ENCODE measurements at places on chromosomes 11 and 22.

DNA sequence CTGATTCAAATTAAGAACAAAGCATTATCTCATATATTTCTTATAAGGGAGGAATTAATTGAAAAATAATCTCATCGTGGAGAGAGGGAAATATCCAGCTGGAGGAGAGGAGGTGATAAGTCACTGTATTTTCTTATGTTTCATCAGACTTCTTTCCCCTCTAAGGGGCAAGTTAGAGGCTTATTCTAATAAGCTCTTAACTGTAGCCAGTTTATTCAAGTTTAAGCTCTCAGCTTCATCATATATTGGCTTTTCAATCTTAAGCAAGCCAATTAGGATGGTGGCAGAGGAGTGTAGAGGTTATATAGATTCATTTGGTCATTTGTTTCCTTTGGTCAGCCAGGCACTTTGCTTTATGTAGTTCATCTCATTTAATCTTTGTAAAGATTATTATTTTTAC, 256.7 kb downstream of the GRM5 start:
- no peak for DNase-seq

GRCh38 chr11:65786786-65787636, at the start of gene OVOL1:
OVOL1 (plus strand) TSS chr11:65787063; CDS start chr11:65787374, 311 bp downstream.
- DNase-seq, result peak; percentile 58

GRCh38 chr11:126359431-126360048, 4.1 kb downstream of the ST3GAL4 start:
- no peak for DNase-seq

DNA sequence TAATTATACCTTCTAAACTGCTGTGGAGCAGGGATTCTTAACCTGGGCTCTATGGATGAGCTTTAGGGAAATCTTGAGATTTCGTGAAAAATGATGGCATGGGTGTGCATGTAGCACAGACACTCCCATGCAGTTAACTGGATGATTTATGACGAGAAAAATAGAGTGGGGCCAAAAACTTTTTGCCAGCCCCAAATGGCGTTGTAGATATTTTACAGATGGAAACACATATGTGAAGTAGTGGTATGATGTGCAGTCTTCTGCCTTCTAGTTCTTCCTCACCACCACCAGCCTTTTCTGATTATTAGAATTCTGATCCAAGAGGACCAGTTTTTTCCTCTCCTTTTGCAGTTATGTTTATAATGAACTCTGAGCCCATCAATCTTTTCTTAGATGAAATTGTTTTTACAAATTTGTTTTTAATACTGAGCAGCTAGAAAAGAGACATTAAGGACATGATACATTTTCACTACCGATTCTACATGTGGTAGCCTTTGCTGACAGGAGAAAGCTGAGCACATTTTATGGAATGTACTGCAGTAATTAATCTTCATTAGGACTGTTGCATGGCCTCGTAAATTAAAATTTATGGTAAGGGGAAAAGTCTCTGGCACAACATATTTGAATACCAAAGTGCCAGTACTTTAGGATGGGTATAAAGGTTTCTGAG, 261.4 kb downstream of the DDX10 start:
- no peak for DNase-seq

DNA sequence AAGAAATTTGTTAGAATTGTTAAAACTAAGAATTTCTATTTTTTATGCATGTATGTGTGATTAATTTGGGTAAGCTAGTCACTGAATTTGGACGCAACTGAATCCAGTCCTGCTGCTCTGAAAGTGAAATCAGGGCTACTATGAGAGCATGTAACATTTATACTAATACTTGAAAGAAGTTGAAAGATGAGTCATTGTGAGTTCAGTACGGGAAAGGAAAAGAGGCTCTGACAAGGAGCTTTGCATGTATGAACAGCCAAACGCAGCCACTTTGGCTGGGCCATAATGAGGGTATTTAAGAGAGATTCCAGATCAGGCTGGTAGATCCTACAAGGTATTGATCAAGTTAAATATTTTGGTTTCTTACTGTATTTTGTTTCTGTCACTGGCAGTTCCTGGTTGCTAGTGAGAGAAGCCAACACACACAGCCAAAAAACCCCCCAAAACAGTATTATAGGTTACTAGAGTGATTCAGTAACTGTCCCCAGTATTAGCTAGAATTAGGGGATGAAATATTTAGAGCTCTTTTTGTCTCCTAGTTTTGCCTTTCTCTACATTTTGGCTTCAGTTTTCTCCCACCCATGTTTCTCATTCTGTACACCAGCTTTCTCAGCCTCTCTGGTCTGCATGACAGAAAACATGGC, 14.1 kb downstream of the AASDHPPT start:
- DNase-seq, result no peak

GRCh38 chr22:38696606-38697424, 3.9 kb downstream of the JOSD1 start:
- DNase-seq, result peak; percentile 33

DNA sequence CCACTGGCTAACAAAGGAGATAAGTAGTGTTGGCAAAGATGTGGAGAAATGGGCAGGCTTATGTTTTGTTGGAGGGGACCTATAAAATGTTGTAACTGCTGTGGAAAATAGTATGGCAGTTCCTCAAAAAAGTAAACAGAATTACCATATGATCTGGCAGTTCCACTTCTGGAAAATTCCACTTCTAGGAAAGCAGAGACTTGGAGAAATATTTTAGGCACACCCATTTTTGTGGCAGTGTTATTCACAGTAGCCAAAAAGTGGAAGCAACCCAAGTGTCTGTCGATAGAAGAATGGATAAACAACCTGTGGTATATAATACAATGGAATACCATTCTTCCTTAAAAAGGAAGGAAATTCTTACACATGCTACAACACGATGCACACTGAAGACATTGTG, 57.0 kb upstream of the ADORA2A start:
- no peak for DNase-seq

DNA sequence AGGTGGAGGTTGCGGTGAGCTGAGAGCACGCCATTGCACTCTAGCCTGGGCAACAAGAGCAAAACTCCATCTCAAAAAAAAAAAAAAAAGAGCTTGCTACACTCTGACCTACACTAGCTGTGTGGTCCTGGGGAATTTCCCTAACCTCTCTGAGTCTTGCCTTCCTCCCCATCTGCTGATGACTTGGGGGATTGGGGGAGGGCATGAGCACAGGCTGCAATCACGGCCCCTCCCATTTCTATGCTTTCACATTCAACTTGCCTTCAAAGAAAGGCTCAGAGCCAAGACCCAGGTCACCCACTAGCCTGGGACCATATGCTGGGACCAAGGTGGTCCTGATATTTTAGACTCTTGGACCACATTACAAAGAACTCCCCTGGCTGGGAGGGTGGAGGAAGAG, 39.8 kb upstream of the TEF start:
- DNase-seq, result peak; percentile 9

DNA sequence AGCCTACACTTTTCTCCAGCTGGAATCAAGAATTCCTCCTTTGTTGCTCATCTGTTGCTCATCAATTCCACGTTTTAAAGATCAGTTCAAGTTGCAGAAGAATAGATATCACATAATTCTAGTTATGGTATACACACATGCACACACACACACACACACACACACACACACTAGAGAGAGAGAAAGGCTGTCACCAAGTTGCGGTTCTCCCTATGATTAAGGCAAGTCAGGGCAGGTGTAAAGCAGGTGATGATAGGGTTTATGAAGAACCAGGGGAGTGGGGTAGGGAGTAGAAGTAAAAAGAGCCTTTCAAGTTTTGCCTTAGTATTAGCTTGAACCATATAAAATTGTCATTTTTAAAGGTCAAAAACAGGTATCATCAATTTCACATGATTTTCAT, 31.7 kb upstream of the TMPRSS4 start:
- peak; percentile 41 for DNase-seq

GRCh38 chr22:19807161-19807913, 46.8 kb downstream of the TBX1 start:
- DNase-seq, result no peak

DNA sequence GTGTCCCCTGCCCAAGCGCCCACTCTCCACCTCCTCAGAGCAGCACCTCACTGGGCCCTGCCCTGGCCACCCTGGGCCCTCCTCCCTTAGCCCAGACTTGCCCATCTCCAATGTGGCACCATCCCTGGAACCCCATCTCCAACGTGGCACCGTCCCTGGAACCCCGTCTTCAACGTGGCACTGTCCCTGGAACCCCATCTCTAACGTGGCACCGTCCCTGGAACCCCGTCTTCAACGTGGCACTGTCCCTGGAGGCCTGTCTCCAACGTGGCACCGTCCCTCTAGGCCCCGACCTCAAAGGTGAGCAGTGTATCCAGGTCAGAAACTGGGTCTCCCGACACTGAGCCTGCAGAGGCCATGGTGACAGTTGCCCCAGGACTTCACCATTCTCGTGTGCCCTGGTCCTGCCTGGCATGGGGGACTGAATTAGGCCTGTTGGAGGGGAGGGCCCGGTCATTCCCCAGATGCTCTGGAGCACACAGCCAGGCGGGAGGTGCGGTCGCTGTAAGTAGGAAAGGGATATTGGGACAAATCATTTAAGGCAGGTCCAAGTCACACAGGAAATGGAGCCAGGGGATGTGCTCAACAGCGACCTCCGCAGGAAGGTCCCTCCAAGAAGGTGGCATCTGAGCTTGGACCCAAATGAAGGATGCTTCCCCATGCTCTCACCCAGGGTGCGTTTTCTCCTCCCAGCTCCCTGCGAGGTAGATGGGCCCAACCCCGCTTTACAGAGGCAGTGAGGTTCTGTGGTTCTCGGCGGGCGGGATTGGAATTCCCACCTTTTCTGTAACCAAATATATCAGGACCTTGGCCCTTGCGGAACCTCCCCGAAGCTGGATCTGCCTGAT, 2.4 kb upstream of the CTSD start:
- no peak for DNase-seq

DNA sequence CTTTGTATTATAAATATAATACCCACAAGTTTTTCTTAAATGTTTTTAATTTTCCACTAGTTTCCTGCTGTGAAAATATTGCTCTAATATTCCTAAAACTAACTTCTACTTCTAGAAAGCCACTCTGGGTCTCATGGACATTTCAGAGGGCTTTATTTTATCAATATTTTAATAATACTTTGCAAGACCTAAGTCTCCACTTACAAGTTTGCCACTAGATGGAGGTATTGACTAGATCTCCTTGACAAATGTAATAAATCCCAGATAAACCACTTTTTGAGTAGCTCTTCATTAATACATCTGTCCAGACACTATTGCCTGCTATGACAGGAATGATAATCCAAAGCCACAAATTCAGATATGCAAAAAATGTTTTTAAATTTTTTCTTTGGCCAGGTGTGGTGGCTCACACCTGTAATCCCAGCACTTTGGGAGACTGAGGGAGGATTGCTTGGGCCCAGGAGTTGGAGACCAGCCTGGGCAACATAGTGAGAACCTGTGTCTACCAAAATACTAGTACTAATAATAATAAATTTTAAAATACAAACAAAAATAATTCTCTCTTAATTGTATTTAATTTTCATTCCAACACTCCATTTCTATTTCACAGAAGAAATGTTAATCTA, 3.5 kb upstream of the ACAT1 start:
- peak; percentile 47 for DNase-seq

DNA sequence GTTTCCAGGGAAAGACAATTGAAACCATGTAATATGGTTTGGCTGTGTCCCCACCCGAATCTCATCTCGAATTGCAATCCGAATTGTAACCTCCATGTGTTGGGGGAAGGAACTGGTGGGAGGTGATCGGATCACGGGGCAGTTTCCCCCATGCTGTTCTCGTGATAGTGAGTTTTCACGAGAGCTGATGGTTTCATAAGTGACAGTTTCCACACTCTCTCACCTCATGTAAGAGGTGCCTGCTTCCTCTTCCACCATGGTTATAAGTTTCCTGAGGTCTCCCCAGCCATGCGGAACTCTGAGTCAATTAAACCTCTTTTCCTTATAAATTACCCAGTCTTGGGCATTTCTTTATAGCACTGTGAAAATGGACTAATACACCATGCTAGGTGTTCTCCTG, 148.3 kb upstream of the CADM1 start:
- no peak for DNase-seq

GRCh38 chr22:43346521-43346929, 3.4 kb upstream of the SCUBE1 start:
- DNase-seq, result peak; percentile 64

GRCh38 chr22:40653361-40653760, 16.8 kb upstream of the MRTFA start:
- DNase-seq, result no peak

GRCh38 chr22:31569126-31569525, 72.8 kb downstream of the SFI1 start:
- no peak for DNase-seq

DNA sequence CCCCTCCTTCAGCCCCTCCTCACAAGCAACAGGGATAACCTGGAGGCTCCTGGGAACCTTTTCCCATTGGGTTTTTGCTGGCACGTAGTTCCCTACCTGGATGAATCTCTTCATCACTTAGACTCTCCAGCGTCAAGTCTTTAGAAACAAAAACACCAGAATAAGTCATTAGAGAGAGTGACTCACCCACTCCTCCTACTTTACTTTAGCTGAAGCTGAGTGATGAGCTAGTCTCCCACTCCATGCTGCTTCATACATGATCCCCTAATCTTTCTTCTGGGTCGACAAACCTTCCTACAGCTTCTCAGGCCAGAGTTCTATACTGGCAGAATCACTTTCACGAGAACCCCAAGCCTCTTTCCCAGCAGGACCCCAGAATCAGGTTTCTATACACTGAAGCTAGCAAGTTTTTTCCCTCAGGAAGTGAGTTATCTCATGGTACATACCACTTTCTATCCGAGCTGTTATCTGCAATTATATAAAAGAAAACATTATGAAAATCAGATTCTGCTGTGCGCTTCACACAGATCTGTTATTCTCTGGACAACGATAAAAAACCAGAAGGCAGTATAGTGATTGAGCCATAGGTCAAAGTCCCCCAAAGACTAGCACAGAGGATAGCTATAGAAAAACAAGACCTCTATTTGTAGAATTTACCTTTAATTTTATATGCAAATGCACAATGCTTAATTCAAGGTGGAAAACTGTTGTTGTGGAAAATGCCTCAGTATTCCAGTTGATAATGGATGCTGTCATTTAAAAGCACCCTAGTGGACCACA, 18.7 kb downstream of the DRICH1 start:
- no peak for DNase-seq

DNA sequence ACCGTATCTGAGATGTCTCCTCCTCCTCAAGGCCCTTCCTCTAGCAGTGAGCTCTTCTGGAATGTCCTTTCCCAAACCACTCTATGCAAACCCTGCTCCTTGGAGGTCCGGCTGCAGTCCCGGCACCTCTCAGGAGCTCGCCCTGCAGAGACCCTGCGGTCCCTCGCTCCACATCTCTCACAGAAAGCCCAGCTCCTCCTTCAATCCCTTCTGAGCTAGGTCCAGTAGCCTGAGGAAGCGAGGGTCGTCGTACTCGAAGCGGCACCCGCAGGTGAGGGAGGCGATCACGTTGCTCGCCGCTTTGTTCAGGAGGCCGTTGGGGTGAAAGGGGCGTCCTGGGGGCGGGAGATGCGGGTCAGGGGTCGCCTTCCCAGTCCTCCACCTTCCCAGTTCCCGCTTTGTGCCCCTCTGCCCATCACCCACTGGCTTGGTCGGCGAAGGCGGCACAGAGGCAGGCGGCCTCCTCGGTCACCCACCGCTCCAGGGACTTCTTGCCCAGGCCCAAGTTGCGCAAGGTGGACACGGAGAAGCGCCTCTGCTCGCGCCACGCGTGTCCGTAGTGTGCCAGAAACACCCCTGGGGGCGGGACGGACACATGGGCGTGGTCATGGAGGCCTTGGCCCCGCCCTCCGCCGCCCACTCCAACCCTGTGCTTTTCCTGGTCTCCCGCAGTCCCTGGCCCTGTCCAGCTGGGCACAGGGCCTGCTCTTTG, 21.5 kb upstream of the CYP2D6 start:
- DNase-seq, result no peak

GRCh38 chr11:67699521-67699920, 25.1 kb upstream of the ALDH3B2 start:
- no peak for DNase-seq
